Osteoblast (primary cell): ENCODE measurements at places on chromosomes 5 and 9. TPM values are rescaled to one million over a fixed set of nuclear protein-coding genes. Genes with fewer than 3 reads are reported as not detected.

The LCN9 gene
- not detected in 2 replicates for total RNA-seq

The ZBTB26 gene
- 5.0 and 5.4 TPM in 2 replicates for total RNA-seq

The TMEM203 gene
- total RNA-seq, result 35.4 and 36.9 TPM in 2 replicates

The CWC27 gene
- total RNA-seq, result 12.4 and 13.4 TPM in 2 replicates

The PFN3 gene
- total RNA-seq, result not detected in 2 replicates

The MEGF10 gene
- 1.4 and 3.2 TPM in 2 replicates for total RNA-seq

The FOXD4L3 gene
- under 0.01 TPM in 1 of 2 replicates, not detected in the other for total RNA-seq

The CDH9 gene
- not detected in 2 replicates for total RNA-seq

The HTR1A gene
- not detected in 2 replicates for total RNA-seq

The ANKRD34B gene
- not detected in 2 replicates for total RNA-seq

The CCIN gene
- total RNA-seq, result 1.2 and 2.2 TPM in 2 replicates

The PROB1 gene
- 1.1 and 1.2 TPM in 2 replicates for total RNA-seq

The LCNL1 gene
- total RNA-seq, result 4.4 and 5.4 TPM in 2 replicates

The PCDHA1 gene
- not detected in 2 replicates for total RNA-seq
